ENCODE measurements at places on chromosomes 6 and 20.

DNA sequence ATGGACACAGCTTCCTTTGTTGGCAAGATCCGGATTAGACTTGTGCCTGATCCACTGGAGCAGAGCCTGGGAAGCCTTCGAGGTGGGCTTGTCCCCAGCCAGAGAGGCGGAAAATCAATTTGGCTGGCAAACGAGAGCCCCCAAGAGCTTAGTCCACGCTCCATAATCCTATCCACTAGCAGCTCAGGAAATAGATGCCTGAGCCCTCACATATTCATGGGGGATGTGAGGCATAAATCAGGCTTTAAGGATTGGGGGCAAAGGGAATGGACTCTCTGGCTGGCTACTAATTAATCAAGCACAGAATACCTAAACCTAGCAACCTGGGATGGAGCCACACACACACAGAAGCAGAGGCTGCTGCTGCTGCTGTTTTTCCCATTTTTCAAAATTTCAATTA is 137.9 kb downstream of the PKHD1 start:
- no peak for DNase-seq

DNA sequence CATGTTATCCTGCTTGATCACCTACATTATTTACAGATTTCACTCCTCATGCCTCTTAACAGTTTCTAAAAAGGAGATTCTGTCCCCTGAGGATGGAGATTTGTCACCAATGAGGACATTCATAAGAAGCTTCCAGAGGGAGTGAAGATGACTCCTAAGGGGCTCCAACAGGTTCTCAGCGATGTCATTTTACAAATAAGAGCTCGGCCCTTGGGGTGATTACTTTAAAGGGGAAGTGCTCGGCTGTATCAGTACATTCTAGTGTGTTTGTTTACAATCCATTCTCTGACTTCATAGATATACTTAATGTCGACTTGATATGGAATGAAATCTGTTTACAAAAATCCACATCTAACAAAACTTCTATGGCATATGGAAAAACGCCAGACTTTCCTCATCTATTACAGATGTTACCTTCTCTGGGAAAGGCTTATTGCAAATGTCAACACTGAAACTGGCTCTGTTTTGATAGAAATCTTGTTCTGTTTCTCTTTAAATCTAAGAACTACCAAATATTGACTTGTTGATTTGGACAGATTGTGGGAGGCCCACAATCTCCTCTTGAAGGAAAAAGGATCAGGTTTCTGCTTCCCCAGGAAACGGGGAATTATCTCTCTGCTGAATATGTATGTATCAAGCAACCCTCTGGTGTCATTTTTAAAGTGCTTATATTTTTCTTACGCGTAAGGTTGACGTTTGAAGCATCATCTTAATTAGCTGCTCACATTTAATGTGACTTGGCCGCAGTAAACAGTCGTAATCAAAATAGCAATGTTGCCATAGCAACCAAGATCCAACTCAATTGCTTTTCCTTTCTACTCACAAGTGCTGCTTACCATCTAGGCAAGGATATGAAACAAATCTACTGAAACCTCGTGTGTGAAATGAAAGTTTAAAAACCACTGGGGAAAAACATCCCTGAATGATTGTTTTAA is 95.7 kb downstream of the SHLD1 start:
- DNase-seq = no peak

DNA sequence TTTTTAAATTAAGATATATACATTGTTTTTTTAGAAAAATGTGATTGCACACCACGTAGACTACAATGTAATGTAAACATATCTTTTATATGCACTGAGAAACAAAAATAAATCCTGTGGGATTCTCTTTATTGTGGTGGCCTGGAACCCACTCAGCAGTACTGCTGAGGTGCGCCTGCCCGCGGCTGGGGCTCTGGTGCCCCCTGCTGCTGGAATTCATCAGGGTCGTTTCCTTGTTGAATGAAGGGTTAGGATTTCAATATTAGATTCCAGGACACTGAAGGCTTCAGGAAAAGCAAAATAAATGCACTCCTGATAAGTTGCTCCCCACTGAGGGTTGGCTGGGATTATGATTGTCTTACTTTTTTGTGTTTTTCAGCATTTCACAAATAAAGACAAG is 175.8 kb upstream of the GGTLC1 start:
- DNase-seq = no peak

- DNase-seq = no peak
Observed at GRCh38 chr6:21455071-21455470, 138.5 kb upstream of the SOX4 start.

GRCh38 chr6:8113131-8113654 is 10.8 kb upstream of the EEF1E1 start:
- peak; percentile 48 for DNase-seq

DNA sequence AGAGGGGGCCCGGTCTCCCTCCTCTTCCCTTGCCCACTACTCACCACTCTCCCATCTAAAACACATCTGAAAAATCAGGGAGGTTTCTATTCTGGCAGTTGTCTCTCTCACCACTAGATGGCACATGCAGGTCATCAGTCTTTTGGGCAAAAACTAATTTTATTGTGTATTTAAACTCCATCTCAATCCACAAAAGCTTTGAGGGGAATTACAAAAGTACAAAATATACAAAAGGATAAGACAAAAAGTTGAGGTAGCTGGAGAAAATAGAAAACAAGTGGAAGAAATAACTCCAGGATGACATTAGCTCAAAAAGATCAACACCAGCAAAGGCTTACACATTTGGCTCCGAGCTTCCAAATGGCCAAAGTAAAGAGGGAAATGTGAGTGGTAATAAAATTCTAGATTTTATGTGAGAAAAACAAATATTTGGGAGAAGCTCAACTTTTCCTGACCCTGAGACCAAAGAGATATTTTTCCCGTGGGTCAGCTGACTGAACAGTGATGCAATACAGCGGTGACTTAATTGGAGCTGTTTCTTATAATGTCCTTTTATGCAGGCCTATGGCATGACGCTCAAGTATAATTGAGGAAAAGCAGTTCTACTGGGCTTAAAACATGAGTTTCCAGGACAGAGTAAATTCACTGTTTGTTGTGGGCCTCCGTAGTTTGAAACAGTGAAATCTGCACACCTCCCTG is 79.8 kb upstream of the CHD6 start:
- DNase-seq = peak; percentile 32

- DNase-seq = no peak
Observed at GRCh38 chr6:42429836-42430235, 21.9 kb downstream of the TRERF1 start.

GRCh38 chr20:53794529-53795115 is 201.0 kb upstream of the ZNF217 start:
- DNase-seq = peak; percentile 42

DNA sequence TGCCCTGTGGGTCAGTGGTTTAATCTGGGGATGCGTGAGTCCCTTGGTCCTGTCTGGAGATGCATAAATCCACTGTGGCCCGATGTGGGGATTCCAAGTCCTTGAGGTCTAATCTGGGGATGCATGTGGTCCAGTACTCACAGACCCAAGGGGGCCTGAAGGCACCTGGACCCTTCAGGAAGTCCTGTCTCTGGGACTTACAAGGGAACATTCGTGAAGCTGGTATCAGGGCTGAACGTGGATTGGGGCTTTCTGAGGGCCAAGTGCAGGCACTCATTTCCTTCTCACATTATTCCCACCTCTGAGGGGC is 25.2 kb upstream of the GTSF1L start:
- no peak for DNase-seq

DNA sequence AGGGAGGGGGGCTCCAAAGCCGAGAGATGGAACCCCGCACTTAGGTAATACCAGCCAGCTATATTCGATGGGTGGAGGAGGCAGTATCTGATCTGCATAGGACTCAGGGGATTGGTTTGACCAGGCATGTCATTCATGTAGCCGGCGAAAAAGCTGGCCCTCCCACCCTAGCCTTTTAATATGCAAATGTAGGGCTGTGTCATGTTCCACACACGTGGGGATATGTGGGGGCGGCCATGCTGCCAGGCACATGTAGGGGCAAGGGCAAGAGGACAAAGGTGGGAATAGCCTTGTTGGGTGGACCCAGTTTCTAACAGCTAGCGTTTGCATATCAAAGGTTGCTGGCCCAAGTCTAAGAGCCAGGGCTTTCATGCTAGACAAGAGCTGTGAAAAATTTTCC is 39.1 kb upstream of the DDR1 start:
- DNase-seq = no peak

GRCh38 chr20:52289956-52290565 is 98.5 kb upstream of the ZFP64 start:
- no peak for DNase-seq

- peak; percentile 20 for DNase-seq
Observed at GRCh38 chr6:15715851-15716250, 53.0 kb upstream of the DTNBP1 start.

GRCh38 chr6:119184008-119184648 is 105.7 kb upstream of the FAM184A start:
- DNase-seq = no peak

GRCh38 chr6:71400852-71401251 is 112.2 kb downstream of the OGFRL1 start:
- no peak for DNase-seq

DNA sequence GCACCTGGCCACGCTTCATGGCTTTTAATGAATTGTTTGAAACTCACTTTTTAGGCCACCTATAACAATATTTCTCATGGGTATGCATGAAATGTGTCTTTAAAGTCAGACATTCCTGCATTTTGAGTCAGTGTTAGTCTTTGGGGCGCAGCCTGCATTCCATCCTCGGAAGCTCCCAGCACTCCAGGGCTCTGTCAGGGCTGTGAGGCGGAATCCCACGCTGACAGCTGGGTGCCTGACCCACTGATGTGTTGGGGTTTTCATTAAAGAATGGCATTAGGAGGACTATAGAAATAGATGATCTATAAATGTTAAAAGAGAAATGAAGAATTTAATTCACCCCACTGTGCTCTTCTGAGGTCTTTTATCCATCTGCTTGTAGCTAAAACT is 16.2 kb upstream of the CLDN20 start:
- DNase-seq = peak; percentile 90

DNA sequence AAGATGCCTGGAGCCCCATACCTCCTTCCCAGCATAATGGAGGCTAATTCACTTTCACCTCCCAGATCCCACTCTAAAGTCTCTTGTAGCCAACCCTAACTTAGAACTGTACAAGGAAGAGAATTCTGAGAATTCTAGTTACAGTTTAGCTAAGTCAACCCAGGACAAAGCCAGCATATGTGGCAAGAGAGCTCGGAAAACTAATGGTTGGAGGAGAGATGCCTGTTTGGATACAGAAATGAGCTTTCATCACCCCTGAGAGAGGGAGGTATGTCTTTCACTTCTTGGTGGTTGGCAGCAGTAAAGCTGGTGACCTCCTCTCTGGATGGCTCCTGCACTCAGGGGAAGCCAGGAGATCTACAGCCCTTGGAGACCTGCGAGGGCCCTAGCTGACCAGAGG is 252.6 kb upstream of the SUPT3H start:
- no peak for DNase-seq

DNA sequence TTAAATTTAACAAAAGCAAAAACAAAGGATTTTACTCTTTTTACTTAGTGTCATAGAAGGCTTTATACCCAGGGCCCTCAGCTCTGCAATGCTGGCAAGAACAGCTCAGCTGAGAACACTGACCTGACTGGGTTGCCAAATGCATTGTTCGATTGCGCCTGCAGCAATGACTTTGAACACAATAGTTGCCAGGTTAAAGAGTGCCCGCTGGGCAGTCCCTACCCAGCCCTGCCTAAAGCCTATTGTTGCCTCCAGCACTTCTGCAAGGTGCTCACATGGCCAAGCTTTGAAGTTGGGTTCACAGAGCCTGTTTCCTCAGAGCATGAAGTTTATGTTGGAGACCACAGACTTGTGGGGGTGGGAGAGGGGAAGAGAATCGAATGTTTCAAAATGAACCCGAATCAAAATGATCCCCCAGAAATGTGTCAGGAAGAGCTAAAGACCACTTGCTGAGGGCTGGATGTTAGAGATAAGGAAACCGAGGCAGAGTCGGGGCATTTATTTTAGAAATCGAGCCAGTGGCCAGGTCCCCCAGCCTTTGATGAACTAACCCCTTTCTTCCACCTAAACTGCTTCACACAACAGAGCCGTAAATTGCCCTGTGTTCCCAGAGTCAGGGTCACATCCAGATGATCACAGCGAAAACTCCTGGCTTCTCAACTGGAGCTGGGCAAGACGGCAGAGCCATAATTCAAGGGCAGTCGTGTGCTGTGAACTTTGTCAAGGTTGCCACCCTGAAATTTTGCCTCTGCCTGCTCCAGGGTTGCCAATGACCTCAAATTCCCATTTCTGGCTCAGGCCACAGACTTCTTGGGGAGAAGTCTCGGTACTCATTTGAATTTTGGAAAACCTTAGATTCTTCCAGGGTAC is 55.0 kb downstream of the FOXA2 start:
- DNase-seq = no peak

- DNase-seq = no peak
Observed at GRCh38 chr20:62646851-62647520, 4.7 kb downstream of the SLCO4A1 start.

DNA sequence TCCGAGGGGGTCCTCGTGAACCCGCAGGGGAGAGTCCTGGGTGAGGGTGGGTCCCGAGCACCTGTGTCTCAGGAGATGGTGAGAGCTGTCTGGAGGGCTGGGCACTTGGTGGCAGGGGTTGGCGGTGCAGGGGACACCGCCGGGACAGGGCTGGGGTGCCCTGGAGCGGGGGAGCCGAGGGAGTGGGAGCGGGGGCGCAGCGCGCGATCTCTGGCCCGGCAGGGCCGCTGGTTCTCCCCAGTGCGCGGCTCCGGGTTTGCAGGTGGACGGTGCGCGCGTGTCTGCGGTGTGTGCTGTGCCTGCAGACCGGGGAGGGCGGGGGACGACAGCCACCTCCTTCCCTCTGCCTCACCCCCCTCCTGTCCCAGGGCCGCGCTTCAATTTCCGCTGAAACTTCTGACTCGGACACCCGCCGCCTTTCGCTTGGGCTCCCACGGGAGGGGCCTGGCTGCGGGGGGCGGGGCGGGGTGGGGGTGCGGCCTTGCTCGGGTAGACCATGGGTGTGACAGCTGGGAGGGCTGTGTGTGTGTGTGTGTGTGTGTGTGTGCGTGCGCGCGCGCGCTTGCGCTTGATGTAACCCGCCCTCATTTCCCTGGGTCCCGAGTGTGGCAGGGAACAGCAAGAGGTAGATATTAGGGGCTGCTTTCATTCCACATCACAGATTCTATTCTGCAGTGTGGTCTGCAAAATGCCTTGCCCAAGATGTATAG is 1.2 kb downstream of the TRIB3 start:
- DNase-seq = peak; percentile 88

DNA sequence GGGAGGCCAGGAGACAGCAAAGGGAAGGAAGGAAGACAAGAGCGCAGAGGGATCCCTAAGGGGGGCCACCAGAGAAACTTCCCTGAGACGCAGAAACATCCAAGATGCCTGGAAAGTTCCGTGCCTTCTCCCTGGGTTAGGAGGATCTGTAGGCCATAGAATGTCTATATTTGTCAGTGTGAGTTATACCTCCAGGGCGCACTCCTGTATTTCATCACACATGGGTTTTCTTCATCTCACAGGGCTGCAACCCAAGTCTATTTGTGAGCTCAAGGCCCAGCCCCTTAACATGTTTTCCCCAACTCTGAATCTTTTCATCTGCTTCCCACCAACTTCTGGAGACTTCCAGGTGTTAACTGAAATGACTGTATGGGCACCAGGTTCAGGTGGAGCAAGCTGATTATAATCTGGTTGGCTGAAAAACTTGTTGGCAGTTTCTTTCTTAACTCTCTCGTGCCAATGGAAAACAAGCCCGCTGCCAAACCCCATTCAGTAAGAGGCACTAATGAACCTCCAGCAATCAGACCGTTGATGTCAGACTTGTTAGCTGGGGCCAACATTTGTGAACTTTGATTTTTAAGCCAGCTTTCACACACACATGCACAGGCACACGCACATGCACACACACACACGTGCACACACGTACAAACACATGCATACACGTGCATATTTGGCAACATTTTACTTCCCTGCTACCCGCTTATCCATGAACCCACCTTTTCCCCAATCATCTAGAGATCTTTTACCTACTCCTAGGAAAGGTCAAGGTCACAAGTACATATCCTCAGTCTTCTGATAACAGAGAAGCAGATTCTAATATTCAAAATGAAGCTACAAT is 247.5 kb upstream of the GMDS start:
- DNase-seq = no peak

All from fibroblast of upper back skin (primary cell).